ENCODE measurements at places on chromosomes 16 and 17.
A peak's percentile ranks its signal among the peaks of the same experiment; 100 is the strongest.

GRCh38 chr16:66462912-66463311, 35.8 kb downstream of the BEAN1 start:
- H3K4me1 ChIP-seq = no peaks in the 10 kb centered on the region
- no peaks in the 10 kb centered on the region for H3K36me3 ChIP-seq
- H3K4me3 ChIP-seq = no peak overlapping the region
- H3K27me3 ChIP-seq = peaks cover 70% of the 10 kb centered on the region
- no peak overlapping the region for H3K27ac ChIP-seq

- DNase-seq = no peak
- H3K27ac ChIP-seq = no peak overlapping the region
- no peak overlapping the region for H3K4me3 ChIP-seq
- H3K36me3 ChIP-seq = peaks cover 12% of the 10 kb centered on the region
- peaks cover 43% of the 10 kb centered on the region for H3K4me1 ChIP-seq
These were observed 1.0 kb upstream of the GLG1 start for GRCh38 chr16:74607962-74608356.

GRCh38 chr17:8488901-8489300, 53.2 kb downstream of the NDEL1 start:
- H3K27ac ChIP-seq = no peak overlapping the region
- no peak for DNase-seq
- H3K36me3 ChIP-seq = peaks cover 62% of the 10 kb centered on the region
- no peaks in the 10 kb centered on the region for H3K27me3 ChIP-seq
- H3K4me1 ChIP-seq = peaks cover 2% of the 10 kb centered on the region

GRCh38 chr16:72128701-72129100, 35.1 kb downstream of the DHX38 start:
- no peak overlapping the region for H3K4me3 ChIP-seq
- H3K27ac ChIP-seq = no peak overlapping the region
- no peaks in the 10 kb centered on the region for H3K36me3 ChIP-seq
- H3K4me1 ChIP-seq = peaks cover 15% of the 10 kb centered on the region
- no peaks in the 10 kb centered on the region for H3K27me3 ChIP-seq

DNA sequence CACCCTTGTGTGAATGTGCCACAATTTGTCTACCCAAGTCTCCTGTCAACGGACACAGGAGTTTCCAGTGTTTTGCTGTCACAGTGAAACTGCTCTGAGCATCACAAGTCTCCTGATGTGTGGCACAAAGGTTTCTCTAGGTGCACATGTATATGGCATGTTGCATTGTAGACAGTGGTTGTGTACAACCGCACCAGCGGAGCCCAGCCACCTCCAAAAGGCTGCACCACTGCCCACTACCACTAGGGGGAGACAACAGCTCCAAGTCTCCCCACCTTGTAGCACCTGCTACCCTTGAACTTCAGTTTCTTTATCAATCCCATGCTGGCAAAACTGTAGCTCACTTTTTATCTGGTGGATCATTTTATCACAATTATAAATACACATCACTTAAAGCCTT, 95.5 kb upstream of the ZNF469 start:
- H3K27me3 ChIP-seq = no peaks in the 10 kb centered on the region
- H3K4me3 ChIP-seq = no peak overlapping the region
- no peak overlapping the region for H3K27ac ChIP-seq
- DNase-seq = no peak
- H3K4me1 ChIP-seq = no peaks in the 10 kb centered on the region

- H3K36me3 ChIP-seq = peaks cover 49% of the 10 kb centered on the region
- DNase-seq = no peak
- H3K4me1 ChIP-seq = peaks cover 64% of the 10 kb centered on the region
These were observed 3.9 kb downstream of the GRN start for GRCh38 chr17:44348988-44349364.

- H3K4me3 ChIP-seq = no peak overlapping the region
- H3K36me3 ChIP-seq = peaks cover 14% of the 10 kb centered on the region
- H3K4me1 ChIP-seq = peaks cover 5% of the 10 kb centered on the region
- no peaks in the 10 kb centered on the region for H3K27me3 ChIP-seq
- no peak overlapping the region for H3K27ac ChIP-seq
These were observed 13.6 kb downstream of the ATPAF2 start for GRCh38 chr17:18025241-18025944.

GRCh38 chr17:17523731-17524490, 27.7 kb upstream of the RASD1 start:
- no peak overlapping the region for H3K4me3 ChIP-seq
- no peaks in the 10 kb centered on the region for H3K4me1 ChIP-seq

DNA sequence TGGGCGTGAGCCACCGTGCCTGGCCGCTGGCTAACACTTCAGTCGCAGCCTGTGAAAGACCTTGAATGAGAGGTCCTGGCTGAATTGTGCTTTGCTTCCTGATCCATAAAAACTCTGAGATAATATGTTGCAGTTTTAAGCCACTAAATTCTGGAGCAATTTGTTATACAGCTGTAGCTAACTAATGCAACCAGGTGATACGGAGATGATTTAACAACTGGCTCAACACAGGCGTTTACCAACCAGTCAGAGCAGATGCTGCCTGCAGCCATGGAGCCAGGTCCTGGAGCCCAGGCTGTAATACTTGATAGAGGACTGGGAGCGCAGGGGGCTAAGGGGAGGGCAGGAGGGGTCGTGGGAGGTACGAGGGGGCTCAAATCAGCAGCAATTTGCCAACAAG, 50.9 kb downstream of the PLXDC1 start:
- peaks cover 17% of the 10 kb centered on the region for H3K27me3 ChIP-seq
- no peaks in the 10 kb centered on the region for H3K36me3 ChIP-seq
- DNase-seq = no peak
- H3K4me1 ChIP-seq = peaks cover 34% of the 10 kb centered on the region
- no peak overlapping the region for H3K4me3 ChIP-seq

DNA sequence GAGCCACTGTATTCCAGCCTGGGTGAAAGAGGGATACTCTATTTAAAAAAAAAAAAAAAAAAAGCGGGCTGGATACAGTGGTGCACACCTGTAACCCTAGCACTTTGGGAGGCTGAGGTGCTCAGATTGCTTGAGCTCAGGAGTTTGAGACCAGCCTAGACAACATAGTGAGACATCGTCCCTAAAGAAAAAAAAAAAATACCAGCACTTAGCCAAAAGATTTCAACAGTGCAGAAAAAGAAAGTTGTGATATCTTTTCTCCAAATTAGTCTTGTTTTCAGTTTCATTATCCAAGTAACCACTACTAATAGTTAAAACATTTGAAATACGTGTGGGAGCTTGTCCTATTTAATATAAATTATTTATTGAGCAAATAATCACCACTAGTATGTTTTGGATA, 48.7 kb downstream of the TENT4B start:
- no peak for DNase-seq
- H3K27ac ChIP-seq = no peak overlapping the region
- no peaks in the 10 kb centered on the region for H3K27me3 ChIP-seq
- H3K36me3 ChIP-seq = peaks cover 5% of the 10 kb centered on the region

GRCh38 chr17:8985054-8985701, 19.7 kb upstream of the PIK3R5 start:
- peaks cover 5% of the 10 kb centered on the region for H3K36me3 ChIP-seq
- no peak overlapping the region for H3K4me3 ChIP-seq
- H3K4me1 ChIP-seq = peaks cover 23% of the 10 kb centered on the region
- H3K27me3 ChIP-seq = no peaks in the 10 kb centered on the region

DNA sequence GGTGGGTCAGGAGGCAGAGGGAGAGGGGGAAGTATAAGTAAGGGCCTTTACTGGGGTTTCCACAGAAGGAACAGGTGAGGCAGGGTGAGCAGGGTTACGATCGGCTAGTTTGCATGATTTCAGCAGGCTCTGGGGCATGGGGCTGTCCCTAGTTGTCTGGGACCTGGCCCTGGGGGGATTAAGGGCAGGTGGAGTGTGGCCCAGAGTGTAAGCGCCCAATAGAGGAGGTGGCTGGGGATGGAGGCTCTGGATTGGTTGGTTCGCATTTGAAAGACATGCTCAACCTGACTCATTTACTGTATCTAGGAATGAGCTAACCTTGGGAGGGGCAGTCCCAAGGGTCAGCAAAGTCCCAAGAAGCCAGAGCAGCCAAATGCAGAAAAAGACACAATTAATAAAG, 230.3 kb downstream of the MAP2K4 start:
- H3K27me3 ChIP-seq = peaks cover 18% of the 10 kb centered on the region
- H3K27ac ChIP-seq = no peak overlapping the region
- H3K4me3 ChIP-seq = no peak overlapping the region
- no peak for DNase-seq
- no peaks in the 10 kb centered on the region for H3K36me3 ChIP-seq

DNA sequence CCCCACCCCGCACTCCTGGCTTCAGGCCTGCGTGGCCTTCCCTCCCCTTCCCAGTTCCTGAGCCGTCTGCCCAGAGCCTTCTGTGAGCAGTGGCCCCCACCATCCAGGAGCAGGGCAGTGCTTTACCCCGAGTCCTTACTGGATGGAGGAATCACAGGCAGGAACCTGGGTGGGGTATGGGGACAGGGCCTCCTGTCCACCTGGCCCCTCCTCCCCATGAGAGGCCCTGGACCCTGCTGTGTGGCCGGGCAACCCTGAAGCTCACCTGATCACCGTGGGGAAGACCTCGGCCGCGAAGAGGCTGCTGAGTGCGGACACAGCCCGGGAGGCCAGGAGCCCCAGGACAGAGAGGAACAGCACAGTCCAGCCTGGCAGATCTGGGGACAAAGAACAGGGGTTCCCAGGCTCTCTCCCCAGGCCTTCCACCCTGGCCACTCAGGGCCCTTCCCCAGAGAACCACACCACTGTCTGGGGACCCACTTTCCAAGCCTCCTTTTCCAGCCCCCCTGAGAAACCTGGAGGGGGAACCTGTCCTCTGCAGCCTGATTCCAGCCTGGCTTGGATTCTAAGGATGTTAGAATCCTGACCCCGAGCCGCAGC, 3.2 kb downstream of the SLC22A31 start:
- no peak overlapping the region for H3K4me3 ChIP-seq
- DNase-seq = no peak
- H3K27ac ChIP-seq = no peak overlapping the region
- H3K27me3 ChIP-seq = peaks cover 56% of the 10 kb centered on the region
- peaks cover 7% of the 10 kb centered on the region for H3K4me1 ChIP-seq

GRCh38 chr16:77191259-77191969, 424 bp downstream of the MON1B start:
- peaks cover 42% of the 10 kb centered on the region for H3K36me3 ChIP-seq
- H3K27me3 ChIP-seq = peaks cover 4% of the 10 kb centered on the region
- peak overlapping the region; percentile 91 for H3K4me3 ChIP-seq
- H3K4me1 ChIP-seq = peaks cover 42% of the 10 kb centered on the region
- no peak for DNase-seq
- H3K27ac ChIP-seq = peak overlapping the region; percentile 99

DNA sequence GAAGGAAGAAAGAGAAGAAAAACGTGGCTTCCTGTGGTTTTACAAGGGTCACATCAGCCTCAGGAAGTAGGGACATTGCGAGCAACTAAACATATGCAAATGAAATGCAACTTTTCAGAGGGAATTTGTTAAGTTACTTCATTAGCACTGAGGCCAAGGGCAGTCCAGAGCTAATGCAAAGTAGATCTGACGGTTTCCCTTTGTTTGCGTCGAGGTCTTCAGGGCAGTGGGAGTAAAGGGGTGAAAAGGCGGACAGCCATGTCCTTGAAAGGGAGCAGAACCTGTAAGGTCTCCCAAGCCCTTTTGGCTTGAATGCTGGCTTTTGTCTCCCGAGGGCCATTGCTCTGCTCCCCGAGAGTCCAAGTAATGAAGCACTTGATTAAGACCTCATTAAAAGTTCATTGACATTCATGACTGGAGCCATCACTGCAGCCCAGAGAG, 85.0 kb downstream of the PMP22 start:
- H3K27ac ChIP-seq = no peak overlapping the region
- no peak overlapping the region for H3K4me3 ChIP-seq
- H3K36me3 ChIP-seq = no peaks in the 10 kb centered on the region
- H3K27me3 ChIP-seq = peaks cover 12% of the 10 kb centered on the region
- no peak for DNase-seq

DNA sequence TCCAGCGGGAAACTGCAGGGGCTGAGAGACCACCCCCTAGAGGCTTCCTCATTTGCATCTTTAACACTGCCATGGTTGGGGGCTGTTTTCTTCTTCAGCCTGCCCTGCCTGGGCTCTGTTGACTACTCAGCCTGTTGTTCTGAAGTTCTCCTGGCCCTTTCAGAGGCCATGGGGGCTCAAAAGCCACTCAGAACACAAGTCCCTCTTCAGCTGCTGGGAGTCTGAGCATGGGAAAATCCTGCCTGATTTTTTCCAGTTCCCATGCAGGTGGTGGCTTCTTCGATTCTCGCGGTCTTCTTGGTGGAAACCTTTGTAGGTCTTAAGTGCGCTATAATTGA, 36.3 kb downstream of the PLCG2 start:
- H3K27me3 ChIP-seq = no peaks in the 10 kb centered on the region
- peaks cover 67% of the 10 kb centered on the region for H3K4me1 ChIP-seq
- peaks cover 45% of the 10 kb centered on the region for H3K36me3 ChIP-seq
- H3K4me3 ChIP-seq = peak overlapping the region; percentile 25
- H3K27ac ChIP-seq = peak overlapping the region; percentile 95

DNA sequence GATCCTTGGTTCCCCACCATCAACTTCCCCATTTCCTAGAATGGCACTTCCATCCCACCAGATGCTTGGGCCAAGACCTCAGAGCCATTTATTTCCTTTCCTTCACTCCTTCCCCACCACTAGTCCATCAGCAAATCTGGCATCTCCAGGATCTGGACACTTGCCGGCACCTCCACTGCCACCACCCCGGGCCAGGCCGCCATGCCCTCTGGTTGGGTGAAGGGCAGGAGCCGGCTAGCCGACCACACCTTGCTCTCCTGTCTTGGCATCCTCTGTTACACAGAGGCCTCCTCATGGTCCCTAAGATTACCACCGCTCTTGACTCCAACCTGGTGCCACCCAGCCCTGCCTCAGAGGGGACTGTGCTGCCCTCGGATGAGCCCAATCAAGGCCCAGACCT, 104.5 kb downstream of the RMI2 start:
- no peak for DNase-seq
- no peak overlapping the region for H3K27ac ChIP-seq
- no peaks in the 10 kb centered on the region for H3K27me3 ChIP-seq
- H3K36me3 ChIP-seq = peaks cover 7% of the 10 kb centered on the region
- no peak overlapping the region for H3K4me3 ChIP-seq

GRCh38 chr16:29126057-29126494, 141.2 kb downstream of the LAT start:
- H3K4me3 ChIP-seq = peak overlapping the region; percentile 31
- peaks cover 12% of the 10 kb centered on the region for H3K4me1 ChIP-seq
- H3K27me3 ChIP-seq = no peaks in the 10 kb centered on the region
- no peak for DNase-seq
- no peak overlapping the region for H3K27ac ChIP-seq

DNA sequence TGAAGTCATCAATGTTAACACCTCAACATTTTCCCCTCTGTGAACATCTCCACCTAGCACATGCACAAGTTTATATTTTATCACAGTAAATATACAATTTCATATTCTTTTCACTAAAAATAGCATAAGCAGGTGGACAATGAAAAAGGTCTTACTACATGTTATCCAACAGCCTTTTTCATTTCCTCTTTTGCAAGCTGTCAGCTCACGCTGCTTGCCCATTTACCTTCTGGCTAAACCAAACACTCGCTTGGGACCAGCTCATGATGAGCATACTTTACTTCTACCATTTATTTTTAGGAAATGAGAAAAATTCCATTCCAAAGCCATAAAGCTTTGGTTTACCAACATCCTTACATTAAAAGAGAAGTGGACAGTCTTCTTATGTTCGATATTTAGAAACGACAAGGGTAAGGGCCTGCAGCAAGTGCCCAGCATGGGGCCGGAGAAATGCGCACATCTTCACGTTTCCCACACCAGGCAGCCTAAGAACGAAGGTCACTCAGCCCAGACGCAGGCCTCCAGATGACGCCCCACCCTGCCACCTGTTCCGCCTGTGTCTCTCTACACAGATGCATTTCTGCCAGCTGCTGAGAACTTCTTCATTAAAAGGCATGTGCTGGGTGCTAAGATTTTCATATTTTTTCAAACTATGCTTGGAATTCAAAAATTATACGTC, 13.9 kb downstream of the SNN start:
- peaks cover 71% of the 10 kb centered on the region for H3K4me1 ChIP-seq
- peak overlapping the region; percentile 97 for H3K27ac ChIP-seq
- peaks cover 79% of the 10 kb centered on the region for H3K36me3 ChIP-seq
- H3K27me3 ChIP-seq = no peaks in the 10 kb centered on the region
- peak overlapping the region; percentile 71 for H3K4me3 ChIP-seq

Data from stimulated activated naive B cell treated with anti-CD40 and anti-IgM and Interleukin-4, amounts not matched to agents 10 μg/mL and 1 μg/mL and 100 μg/mL, for 72 hours (primary cell).